PC-9 (cell line): ENCODE measurements at places on chromosomes 13 and 19.

DNA sequence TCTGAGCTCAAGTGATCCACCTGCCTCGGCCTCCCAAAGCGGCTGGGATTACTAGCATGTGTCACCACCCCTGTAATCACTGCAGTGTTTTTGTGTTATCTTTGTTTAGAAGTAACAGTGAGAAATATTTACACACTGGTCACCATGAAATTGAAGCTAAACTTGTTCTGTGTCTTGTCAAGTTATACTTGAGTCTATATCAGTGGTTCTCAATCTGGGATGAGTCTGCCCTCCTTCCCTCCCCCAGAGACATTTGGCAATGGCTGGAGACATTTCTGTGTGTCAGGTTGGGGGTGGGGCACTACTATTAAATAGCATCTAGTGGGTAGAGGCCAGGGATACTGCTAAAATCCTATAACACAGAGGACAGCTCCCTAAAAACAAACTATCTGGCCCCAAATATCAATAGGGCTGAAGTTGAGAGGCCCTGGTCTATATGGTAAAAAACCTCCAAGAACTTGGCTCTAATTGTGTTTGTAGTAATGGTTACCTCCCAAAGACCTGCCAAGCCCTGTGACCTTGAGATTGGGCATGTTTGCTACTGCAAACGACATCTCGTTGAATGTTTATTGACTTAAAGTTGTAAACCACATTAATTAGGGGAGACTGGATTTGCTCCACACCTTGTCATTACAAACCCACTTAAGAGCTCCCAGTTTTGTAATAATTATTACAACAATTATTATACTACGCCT is 6.9 kb downstream of the CTU1 start:
- no peak for DNase-seq

- DNase-seq, result peak; percentile 43
Measured at GRCh38 chr13:98784666-98785065, 32.2 kb upstream of the SLC15A1 start.

DNA sequence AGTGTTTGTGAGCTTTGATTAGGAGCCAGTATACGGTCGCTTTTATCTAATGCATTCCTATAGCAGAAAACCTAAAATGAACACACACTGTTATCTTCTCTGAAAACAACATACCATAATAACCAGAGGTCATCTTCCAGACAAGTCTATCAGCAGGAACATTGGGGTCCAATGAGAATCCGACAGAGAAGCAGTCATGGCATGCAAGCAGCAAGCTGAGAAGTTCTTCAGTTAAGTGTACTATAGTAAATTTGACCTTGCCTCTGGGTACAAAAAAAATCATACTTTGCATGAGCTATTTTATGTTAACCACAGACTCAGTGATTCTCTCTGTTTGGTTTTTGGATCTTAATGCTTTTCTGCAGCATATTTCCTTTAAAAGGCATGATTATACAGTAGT is 1505.1 kb downstream of the PCDH9 start:
- no peak for DNase-seq

- DNase-seq, result no peak
Measured at GRCh38 chr19:16871871-16872270, 16.9 kb upstream of the F2RL3 start.
